Stromal cell of bone marrow (primary cell): ENCODE measurements at places on chromosomes 13 and 19.
A peak's percentile ranks its signal among the peaks of the same experiment; 100 is the strongest.

DNA sequence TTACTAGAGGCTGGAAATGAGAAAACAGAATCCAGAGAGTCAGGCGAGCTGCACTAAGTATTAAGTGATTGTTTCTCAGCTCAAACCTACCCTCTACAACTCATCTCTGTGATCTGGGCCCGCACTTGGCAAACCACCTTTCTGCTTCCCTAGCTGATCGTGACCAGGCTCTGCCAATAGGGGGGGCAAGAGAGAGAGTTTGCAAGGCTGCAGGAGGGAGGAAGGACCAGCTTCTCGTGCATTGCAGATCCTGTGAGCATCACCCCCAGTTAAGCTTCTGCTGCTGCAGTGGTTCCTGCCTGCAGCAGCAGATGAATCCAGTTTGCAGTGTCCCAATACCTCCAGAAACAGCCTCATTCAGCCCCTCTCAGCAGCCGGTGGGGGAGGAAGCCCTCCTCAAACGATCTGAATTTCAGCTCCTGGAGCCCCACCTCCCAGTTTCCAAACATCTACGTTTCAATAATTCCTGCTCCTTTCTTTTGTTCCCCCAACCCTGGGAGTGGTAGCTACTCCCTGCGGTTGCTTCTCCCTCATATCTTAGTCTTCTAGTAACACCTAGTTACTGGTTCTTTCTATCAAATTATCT is 20.0 kb downstream of the XRCC1 start:
- DNase-seq = peak; percentile 50

GRCh38 chr19:38975214-38975860 is at the start of gene FBXO17:
TSS of gene FBXO17 (minus strand) at chr19:38975742. CDS start at chr19:38950319, 25,423 bp downstream.
- DNase-seq = no peak

GRCh38 chr19:45076029-45076850 is at the start of gene ZNF296:
TSS of gene ZNF296 (minus strand) at chr19:45076478. CDS start at chr19:45076373, 105 bp downstream.
- DNase-seq = no peak

DNA sequence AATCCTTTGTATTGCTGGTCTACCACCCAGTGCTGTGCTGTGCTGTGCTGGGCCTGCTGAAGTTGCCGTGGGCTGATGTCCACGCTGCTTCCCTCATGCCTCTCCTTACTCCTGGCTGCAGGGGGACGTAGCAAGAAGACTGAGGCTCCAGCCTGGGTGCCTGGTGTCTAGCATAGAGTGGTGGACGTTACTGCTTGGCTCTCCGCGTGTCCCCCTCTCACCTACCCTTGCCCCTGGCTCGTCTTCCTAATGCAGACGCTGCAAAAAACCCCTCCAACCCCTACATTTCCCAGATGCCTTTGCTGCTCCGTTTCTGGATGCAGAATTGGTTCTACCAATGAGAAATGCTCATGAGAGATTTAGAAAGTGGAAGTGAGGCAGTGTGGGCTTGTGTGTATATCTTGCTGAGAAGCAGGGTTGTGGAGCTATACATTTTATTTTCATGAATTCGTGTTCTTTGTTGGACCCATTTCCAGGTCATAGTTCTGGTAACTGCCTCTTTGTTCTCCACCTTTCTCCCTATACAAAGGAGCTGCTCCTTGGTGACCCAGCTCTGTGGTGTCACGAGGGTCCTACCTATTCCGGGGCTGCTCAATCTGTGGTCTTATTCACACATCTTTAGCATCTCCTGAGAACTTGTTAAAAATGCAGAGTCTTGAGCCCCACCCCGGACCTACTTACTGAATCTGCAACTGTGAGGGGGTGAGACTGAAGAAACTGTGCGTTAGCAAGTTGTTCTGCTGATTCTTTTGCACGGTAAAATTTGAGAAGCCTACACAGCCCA is 7.9 kb upstream of the DENND1C start:
- no peak for DNase-seq

DNA sequence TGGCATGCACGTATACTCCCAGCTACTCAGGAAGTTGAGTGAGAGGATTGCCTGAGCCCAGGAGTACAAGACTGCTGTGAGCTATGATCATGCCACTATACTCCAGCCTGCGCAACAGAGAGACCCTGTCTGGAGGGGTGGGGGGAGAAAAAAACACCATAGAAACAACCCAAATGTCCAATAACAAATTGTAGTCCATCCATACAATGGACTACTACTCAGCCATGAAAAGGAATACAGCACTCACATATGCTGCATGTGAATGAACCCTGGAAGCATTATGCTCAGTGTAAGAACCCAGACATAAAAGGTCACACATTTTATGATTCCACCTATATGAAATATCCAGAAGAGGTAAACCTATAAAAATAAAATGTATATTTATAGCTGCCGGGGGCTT is 42.3 kb downstream of the CD320 start:
- no peak for DNase-seq

DNA sequence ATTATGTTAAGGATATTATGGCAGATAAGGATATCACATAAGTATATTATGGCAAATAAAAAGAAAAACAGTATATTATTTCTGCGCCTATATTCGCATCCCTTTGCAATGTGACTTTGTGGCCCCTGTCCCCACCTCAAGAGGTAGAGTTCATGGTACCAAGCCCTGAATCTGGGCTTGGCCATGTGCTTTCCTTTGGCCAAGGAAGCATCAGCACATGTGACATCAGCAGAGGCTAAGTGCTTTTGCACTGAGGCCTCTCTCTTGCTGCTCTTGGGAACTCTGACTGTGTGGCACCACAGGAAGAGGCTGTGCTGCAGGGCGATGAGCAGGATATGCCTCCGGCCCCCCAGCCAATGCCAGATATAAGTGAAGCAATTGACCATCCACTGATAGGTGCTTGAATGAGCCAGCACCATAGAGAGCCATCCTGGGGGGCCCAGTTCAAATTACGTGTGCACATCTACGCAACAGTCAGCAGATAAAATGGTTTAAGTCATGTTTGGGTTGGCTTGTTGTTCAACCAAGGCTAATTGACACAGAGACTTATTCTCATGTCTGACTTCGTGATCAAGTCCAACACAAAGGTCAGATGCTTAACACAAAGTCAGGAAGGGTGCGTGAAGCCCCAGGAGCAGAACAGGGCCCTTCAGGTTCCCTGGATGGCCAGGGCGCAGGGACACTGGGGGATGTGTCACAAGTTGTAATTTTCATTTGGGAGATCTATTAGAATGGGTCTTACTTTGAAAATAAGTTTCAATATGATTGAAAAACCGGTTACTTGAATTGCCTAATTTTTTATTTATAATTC is 173.3 kb downstream of the COL4A1 start:
- DNase-seq = no peak

- no peak for DNase-seq
Measured at GRCh38 chr13:95524264-95524901, 28.1 kb upstream of the CLDN10 start.

GRCh38 chr13:43487461-43487860 is 299.3 kb downstream of the ENOX1 start:
- DNase-seq = no peak

DNA sequence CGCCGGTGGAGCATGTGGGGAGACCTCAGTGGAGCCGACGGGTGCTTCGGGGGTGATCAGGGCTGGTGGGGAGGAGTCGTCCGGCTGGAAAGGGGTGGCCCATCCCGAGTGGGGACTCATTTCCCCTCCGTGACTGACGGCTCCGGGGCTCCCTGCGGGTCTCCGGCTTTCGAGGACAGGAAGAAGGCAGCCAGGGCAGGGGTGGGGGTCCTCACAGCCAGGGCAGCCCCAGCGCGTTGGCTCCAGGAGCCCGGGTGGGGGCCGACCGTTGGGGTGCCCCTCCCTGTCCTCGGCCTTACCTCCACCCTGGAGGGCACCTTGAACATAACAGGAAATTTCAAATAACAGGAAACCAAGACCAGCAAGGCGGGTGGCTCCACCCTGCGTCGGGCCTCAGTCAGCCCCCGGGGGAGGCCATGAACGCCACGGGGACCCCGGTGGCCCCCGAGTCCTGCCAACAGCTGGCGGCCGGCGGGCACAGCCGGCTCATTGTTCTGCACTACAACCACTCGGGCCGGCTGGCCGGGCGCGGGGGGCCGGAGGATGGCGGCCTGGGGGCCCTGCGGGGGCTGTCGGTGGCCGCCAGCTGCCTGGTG is at the start of gene S1PR4:
Gene S1PR4, plus strand, starts transcription at position 393 of the 596 bp plus-strand sequence. Its CDS starts 24 bp downstream, at position 417.
- DNase-seq = no peak

- DNase-seq = no peak
Measured at GRCh38 chr19:30966486-30966885, 382.8 kb downstream of the TSHZ3 start.

DNA sequence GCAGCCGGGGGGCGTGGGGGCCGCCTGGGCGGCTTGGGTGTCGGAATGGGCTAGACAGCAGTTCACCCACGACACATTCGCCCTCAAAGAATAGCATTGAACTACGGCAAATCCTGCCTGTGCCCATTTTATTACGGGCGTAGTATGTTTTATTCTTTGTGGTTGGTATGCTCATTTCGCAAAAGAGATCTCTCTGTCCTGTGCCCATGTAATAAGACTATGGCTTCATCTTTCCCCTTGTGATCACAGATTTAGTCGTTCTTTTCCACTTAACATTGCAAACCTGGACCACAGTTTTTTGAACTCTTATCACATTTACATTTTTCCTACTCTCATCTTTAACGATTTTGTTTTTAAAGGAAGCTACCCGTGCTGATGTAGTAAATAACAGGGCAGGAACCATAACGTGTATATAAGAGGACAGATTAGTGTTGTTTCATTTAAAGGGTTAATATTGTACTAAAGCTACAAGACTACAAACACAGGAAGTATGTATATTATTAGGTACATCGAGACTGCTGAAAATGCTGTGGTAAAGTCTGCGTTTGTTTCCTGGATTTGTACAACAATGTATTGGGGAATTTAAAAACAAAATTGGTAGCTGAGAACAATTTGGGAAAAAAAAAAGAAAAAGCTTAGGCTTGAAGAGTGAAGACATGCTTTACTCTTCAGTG is 3.2 kb upstream of the MYCBP2 start:
- DNase-seq = no peak

GRCh38 chr13:46855166-46855565 is 41.7 kb downstream of the HTR2A start:
- no peak for DNase-seq

- DNase-seq = peak; percentile 3
Measured at GRCh38 chr13:26914624-26915023, 154.0 kb upstream of the GPR12 start.

GRCh38 chr19:8445488-8446001 is 770 bp downstream of the HNRNPM start:
- no peak for DNase-seq

DNA sequence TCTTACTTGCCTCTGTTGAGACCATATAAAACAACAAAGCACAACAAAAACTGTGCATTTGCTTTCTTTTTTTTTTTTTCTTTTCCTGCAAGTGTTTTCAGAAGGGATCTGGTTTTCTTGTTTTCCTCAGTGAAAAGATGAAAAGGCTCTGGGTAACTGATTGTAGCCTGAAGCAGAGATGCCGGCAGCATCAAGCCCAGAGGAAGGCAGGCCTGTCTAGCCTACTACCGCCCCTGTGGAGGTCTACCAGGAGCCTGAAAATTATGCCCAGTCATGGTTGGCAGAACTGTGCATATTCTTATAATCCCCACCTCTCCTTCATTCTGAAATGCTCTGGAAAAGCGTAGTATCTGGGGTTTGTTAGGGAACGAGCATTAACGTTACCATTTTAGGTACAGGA is 32.6 kb upstream of the MEDAG start:
- no peak for DNase-seq

DNA sequence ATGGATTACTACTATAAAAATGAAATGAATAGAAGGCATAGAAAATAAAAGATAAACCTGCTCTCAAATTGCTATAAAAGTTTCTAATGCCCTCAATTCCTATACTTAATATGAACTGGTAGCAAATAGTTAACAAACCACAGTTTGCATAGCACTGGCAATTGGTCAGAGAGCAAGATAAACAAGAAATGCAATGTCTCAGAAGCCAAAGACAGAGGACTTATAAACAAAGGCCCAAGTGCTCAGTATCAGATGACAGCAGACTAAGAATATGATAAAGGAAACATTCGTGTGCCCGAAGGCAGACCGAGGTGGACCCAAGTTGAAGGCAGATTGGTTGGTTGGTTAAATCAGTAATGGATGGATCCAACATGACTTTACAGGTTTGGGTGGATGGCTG is 50.6 kb downstream of the IPO5 start:
- no peak for DNase-seq

- no peak for DNase-seq
Measured at GRCh38 chr13:33940256-33940655, 122.3 kb downstream of the RFC3 start.

GRCh38 chr19:28956421-28956820 is 256.5 kb downstream of the UQCRFS1 start:
- no peak for DNase-seq

- DNase-seq = no peak
Measured at GRCh38 chr13:26813321-26813979, 52.9 kb upstream of the GPR12 start.

- DNase-seq = no peak
Measured at GRCh38 chr19:694481-695351, 536 bp downstream of the PRSS57 start.

- no peak for DNase-seq
Measured at GRCh38 chr13:86831084-86831483, 840.1 kb upstream of the SLITRK5 start.

DNA sequence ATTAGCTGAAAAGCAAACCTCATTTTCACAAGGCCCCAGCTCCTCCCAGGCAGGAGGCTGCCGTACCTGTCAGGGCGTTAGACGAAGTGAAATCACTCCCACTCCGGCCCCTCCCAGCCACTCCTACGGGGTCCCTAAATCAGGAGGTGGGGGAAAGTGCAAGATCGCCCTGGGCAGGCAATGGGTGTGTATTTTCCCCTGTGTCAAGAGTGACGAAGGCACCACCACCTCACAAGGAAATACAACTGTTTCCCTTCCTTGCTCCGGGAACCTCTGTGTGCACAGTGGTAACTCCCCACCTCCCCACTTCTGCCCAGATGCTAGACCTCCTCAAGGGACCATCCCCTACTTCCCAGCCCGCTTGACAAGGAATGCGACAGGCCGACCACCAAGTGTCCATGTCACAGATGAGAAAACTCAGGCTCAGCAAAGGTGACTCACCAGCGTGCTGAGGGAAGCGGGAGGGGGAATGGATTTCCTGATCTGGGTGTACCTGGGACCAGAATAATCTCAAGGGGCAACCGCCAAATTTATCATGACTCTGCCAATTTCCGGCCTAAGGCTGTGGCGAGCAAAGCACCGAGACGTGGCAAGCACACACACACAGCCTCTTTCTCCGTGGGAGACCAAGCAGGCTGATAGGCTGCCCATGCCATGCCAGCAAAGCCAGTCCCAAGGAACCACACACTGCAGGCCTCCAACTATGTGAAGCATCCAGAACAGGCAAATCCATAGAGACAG is 7.3 kb downstream of the PPP6R1 start:
- DNase-seq = no peak

GRCh38 chr19:31304831-31305312 is 44.4 kb downstream of the TSHZ3 start:
- DNase-seq = no peak

- no peak for DNase-seq
Measured at GRCh38 chr19:12833418-12833737, 1.0 kb downstream of the RTBDN start.

GRCh38 chr13:72097568-72097967 is 230.6 kb upstream of the DACH1 start:
- no peak for DNase-seq
